ENCODE measurements at places on chromosomes 6 and 20.
A peak's percentile ranks its signal among the peaks of the same experiment; 100 is the strongest.

GRCh38 chr6:87700397-87701343 is 1.4 kb downstream of the AKIRIN2 start:
- DNase-seq, result peak; percentile 76

DNA sequence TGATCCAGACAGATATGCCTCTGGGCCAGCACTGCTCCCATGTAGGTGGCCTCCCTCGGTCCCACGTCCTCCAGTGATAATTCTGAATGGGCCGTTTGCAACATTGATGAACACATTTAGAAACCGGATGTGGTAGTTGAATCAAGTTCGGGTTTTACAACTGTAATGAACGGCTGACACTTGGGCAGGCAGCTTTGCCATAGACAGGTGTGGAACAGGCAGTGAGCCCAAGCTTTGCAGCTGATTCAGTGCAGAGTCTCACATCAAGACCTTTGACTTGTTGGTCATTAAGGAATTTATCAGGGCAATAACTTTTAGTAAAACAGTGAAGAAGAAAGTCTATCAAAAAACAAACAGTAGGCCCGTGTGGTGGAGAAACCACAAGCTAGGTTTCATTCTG is 466.6 kb upstream of the AGPAT4 start:
- no peak for DNase-seq

GRCh38 chr6:113632220-113632864 is 224.8 kb upstream of the MARCKS start:
- DNase-seq, result no peak

DNA sequence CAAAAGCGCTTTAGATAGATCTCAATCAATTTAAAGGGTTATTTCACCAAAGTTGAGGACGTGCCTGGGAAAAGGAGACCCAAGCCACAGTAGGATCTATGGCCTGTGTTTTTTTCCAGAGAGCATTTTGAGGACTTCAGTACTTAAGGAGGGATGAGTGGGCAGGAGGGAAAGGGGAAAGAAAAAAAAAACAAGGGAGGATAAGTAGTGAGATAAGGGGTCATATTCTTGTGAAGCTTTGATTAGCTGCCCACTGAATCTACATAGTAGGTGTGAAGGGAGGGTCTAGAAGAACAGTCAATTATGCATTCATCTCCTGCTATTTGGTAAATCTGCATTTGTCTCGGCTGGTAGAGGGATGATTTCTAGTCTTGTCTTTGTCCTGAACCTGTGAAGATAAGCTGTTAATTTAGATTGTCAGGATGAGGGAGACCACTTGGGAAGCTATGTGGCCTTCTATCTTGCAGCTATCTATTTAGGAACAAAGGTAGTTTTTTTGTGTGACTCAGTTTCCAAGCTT is 48.4 kb downstream of the CLVS2 start:
- no peak for DNase-seq

GRCh38 chr6:45959534-45960145 is 56.0 kb downstream of the CLIC5 start:
- DNase-seq, result peak; percentile 26
